Stimulated activated CD8-positive, alpha-beta memory T cell treated with anti-CD3 and anti-CD28 coated beads, Interleukin-7, amount 100 ng/mL, for 48 hours (primary cell): ENCODE measurements at places on chromosomes 2 and 18.

DNA sequence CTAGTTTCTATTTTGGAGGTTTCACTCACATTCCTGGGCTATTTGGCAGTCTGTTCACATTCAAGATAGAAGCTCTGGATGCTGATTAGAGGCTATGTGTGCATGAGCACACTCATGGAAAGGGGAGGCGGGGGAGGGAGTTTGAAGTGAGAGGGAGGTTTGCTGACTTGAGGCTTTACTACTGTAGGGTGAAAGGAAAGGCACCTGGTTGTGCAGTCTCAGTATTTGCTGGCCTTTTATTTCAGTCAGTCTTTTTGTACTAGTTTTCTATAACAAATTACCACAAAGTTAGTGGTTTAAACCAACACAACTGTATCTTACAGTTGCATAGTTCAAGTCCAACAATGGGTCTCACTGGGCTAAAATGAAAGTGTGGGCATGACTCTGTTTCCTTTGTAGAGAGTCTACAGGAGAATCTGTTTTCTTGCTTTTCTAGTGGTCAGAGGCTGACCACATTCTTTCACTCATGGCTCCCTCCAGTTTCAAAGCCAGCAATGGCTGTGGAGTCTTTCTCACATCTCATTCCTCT is 47.7 kb upstream of the NR4A2 start:
- DNase-seq: no peak

DNA sequence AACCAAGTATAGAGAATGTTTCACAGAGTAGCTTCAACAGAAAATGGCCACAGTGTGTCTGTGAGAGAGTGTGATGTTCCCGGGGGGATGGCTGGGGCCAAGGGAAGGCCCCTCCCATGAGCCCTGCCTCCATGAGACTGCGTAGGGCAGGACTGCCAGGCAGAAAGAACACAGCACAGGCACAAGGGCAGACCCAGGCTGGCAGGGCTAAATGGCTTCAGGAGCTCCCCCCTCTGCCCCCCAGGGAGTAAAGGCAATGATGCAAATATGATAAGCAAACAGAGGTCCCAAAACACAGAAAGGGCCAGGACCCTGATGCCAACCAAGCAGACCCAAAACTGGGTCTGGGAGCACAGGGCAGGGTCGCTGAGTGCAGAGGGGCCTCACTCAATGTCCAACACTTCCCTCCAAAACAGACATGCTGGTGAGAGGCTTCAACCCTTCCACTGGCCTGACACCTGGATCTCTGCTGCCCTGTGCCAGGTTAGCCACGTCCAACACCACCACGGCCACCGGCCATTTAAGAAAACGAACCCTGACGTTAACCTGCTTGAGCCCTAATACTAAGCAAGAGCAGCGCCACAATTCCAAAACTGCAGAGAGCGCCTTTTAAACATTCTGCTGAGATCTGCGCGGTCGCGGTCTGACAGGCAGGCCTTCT is 90.3 kb downstream of the HDAC4 start:
- DNase-seq: no peak

DNA sequence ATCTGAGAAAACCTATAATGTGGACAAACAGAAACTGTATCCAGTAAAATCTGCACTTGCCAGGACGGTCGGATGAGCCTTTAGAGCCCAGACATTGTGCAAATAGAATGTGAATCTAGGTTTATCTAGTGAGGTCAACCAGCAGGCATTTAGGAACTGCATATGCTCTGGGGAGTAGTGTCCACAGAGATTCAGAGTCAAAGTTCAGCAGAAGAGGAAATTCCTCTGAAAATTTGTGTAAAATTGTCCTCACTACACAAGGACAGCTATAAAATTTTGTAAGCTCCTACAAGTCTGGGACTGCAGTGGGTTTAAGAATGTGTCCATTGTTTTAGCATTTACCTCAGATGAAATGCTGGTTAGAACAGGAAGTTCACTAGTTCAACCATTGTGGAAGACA is 9.8 kb upstream of the NDUFV2 start:
- no peak for DNase-seq

DNA sequence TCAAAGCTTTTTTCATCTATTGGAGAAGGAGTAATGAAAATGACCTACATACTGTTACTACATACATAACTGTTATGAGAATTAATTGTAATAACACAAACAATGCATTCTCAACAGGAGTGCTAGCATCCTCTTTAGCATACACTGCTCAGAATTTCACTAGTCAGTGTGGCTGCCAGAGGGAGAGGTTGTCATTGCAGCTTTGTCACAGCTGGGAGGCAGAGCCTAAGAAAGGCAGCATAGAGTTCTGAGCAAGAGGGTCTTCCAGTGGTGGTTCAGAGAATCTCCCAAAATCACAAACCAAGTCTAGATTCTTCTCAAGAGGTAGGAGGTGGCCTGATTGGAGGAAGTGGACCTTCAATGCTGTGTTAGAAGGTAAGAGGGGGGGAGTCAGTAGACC is 286.7 kb upstream of the CYRIA start:
- DNase-seq: no peak

DNA sequence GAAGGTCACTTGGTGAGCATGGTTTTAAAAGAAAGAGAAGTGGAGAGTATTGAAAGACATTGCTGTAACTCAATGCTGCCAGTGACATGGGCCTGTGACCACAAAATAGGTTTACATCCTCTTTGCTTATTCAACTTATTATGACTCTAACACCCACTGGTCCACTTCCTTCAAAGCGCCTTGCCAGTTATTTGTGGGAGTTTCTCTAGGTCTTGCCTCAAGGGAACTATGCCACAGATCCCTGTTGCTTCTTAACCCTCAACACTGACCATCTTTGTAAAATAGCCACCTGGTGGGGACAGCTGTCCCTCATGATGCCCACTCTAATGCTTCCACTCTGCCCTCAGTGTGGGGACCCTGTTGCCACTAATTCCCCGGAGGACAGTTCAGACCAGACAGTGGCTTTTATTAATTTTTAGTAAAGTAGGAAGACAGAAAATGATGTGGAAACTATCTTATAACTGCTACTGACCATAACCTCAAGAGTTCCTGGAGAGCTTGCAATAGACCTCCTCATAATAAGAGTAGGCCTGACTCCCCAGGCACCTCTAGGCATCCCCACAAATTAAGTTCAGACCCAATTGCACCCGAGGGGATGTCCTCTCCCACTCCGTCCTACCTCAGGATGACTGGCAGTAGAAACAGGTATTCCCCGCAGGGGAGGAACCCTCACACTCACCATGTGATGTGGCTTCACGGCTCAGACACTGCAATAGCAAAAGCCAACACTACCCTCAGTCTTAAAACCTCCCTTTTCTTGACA is 31.3 kb upstream of the SLC25A52 start:
- DNase-seq: no peak

- DNase-seq: no peak
Measured at GRCh38 chr2:38233231-38233983, 143.7 kb downstream of the ATL2 start.
